ENCODE measurements at places on chromosomes 2 and 18.
A peak's percentile ranks its signal among the peaks of the same experiment; 100 is the strongest.

GRCh38 chr2:25453199-25453905 is 111.6 kb upstream of the DNMT3A start:
- no peak for DNase-seq

DNA sequence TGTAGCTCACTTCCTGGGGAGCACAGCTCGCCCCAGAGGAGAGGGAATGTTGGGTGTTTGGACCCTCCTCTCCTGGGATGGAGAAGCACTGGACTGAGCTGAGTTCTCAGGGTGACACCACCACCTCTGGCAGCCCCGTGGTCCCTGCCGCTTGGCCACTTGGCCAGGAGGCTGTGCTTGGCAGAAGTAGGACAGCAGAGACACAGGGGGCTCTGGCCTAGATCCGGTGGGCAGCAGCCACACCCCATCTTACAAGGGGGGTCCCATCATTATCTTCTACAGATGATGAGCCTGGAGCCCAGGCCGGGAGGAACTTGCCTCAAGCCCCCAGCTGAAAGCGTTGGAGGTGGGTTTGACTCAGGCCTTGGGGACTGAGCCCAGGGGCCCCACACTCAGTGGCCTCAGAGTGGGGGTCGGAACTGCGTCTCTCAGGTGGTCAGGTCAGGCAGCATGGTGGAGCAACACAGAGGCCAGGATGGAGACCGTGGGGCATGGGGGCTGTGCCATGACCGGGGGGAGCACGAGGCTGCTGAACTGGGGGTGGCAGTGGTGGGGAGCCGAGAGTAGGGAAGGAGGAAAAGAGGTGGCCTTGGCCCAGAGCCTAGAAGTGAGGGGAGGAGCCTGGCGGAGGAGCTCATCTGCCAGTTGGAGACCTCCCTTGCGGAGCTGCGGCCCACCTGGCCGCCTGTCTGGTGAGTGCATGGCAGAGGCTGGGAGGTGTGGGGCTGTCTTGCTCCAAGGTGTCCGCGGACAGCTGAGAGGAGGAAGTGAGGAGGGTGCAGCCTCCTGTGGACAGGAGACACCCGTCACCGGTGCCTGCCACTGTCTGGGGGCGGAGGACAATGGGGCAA is 63.6 kb upstream of the HDAC4 start:
- no peak for DNase-seq

- DNase-seq, result peak; percentile 95
These were observed 3.8 kb upstream of the UXS1 start for GRCh38 chr2:106197878-106198277.

DNA sequence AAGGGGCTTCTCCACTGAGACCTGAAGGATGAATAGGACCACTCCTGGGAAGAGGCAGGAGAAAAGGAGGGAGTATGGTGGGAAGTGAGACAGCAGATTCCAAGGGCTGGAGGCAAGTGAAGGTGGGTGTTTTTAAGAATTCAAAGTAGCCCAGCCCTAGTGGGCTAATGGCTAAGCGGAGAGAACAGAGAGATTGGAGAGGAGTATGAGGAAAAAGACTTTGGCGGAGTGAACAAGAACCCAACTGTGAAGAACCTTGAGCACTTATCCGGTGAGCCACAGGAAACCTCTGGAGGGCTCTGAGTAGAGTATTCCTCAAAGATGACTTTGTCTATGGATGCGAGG is 142.6 kb downstream of the COPS8 start:
- DNase-seq, result no peak

- DNase-seq, result no peak
These were observed 216.0 kb upstream of the HAAO start for GRCh38 chr2:43008388-43008787.

GRCh38 chr2:120659275-120659977 is 76.2 kb upstream of the GLI2 start:
- no peak for DNase-seq

DNA sequence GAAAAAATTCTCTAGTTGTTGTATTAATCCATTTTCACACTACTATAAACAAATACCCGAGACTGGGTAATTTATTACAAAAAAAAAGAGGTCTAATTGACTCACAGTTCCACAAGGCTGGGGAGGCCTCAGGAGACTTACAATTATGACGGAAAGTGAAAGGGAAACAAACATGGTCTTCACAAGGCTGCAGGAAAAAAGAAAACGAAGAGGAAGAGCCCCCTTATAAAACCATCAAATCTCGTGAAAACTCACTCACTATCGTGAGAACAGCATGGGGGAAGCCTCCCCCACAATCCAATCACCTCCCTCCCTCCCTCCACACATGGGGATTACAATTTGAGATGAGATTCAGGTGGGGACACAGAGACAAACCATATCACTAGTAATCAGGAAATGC is 61.7 kb upstream of the SPTBN1 start:
- no peak for DNase-seq

DNA sequence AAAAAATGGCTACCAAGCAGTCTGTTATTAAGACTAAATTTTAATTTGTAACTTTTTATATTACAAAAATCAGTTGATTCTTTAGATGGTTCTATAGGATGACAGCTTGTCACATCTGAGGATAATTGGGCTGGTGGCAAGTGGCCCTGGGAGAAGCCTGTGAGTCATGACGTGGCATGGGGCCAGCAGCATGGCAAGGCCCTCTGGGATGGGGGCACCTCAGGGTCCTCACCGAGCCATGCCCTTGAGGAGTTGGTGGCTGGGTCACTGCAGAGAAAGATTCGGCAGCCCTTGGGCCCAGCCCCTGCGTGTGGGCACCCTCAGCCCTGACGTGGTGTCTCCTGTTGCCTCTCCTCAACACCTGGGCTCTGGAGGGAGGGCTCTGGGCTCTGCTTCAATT is 49.7 kb downstream of the STK25 start:
- no peak for DNase-seq

GRCh38 chr18:22711192-22711685 is 221.9 kb upstream of the RBBP8 start:
- DNase-seq, result peak; percentile 84

GRCh38 chr2:29113891-29114321 is 1.3 kb upstream of the CLIP4 start:
- DNase-seq, result no peak

DNA sequence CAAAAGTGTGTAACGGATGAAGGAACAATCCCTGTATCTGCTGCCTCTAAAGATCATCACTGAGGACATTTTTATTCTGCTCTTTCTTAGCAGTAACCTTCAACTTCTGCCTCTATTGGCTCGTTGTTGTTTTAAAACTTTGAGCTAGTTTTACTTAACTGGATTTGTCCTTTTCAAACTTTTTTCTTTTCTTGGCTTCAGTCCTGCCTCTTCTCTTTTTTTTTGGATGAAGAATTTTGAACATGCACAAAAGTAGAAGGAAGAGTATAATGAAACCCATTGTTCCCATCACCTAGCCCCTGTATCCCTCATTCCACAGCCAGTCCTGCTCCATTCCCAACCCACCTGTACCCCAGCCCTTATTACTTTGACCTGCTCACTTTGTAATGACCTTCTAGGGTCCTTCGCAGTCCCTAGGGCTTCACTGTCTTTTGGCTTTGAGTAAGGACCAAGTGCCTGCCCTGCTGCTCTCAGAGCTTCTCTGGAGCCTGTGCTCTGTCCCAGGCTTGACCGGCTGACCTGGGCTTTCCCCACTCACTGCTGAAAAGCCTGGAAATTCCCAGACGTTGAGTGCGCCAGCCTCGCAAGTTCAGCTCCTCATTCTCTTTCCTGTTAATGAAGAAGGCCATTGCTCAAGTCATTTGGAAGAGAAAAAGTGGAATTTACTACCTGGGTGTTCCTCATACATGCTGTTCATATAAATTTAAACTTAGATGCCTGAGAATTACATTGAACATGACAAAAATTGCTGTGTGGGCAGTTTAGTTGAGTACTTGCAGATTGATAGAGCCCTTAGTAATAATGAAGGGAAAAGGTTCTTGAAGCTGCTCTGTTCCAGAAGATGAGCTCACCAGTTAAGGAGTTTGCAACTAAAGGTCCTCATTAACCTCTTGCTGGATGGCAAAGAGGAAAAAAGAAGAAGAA is 149.3 kb upstream of the ALPP start:
- DNase-seq, result peak; percentile 64

- no peak for DNase-seq
These were observed 115.7 kb downstream of the MYCN start for GRCh38 chr2:16055848-16056580.
